Upper lobe of right lung (tissue), 1 donor: ENCODE measurements at places on chromosomes 2 and 18. TPM values are rescaled to one million over a fixed set of nuclear protein-coding genes. Genes with fewer than 3 reads are reported as not detected.

GRCh38 chr18:44687421-44687820, 6.7 kb downstream of the SETBP1 start:
- no peak for DNase-seq

DNA sequence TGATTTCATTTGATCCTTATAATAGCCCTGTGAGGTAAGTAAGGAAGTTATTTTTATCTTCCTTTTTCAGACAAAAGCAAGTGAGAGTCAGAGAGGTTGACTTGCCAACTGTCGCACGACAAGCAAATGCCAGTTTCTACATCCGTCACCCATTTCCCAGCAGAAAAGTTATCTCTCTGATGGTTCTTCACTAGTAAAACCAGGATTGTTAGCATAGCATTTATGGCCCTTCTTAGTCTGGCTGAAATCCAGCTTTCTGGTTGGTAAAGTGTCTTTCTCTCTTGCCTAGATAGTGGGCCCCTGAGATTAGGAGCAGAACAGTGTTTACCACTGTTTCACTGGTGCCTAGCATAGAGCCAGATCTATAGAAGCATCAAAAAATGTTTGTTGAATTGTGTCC, 7.1 kb upstream of the XDH start:
- DNase-seq, result no peak

DNA sequence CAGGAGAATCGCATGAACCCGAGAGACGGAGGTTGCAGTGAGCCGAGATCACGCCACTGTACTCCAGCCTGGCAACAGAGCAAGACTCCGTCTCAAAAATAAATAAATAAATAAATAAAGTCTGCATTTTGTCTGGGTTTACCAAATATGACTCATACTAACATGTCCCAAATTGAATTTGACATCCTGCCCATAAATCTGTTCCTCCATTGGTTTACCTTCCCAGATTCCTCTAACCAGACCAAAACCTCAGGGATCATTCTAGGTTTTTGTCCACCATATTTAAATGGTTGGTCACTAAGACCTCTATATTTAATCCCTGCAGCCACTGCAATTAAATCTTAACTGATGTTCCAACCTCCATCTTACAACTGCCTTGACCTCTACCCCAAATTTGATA, 150.9 kb downstream of the ATAD2B start:
- DNase-seq, result no peak

GRCh38 chr18:68220458-68220857, 494.4 kb downstream of the TMX3 start:
- DNase-seq, result no peak

DNA sequence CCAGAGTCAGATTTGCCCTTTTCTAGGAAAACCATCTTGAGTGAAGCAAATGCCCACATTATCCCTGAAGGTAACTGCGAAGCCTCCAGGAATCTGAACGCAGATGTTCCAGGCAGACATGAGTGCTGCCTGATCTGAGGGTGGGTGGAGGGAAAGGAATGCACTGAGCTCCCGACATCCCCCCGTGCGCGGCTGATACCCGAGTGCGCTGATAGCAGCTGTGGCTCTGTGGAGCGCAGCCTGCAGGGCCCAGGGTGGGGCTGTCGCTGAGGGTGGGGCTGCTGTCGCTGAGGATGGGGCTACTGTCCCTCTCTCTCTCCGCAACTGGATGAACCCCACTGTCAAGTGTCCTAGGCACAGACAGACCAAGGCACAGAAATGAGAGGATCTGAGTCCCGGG, 82.4 kb downstream of the GFPT1 start:
- DNase-seq, result no peak

GRCh38 chr18:59464486-59464885, 105.4 kb upstream of the LMAN1 start:
- no peak for DNase-seq

- no peak for DNase-seq
Measured at GRCh38 chr2:64861452-64862397, 127.5 kb upstream of the SLC1A4 start.

GRCh38 chr2:29080886-29081743, 6.8 kb upstream of the PCARE start:
- no peak for DNase-seq

DNA sequence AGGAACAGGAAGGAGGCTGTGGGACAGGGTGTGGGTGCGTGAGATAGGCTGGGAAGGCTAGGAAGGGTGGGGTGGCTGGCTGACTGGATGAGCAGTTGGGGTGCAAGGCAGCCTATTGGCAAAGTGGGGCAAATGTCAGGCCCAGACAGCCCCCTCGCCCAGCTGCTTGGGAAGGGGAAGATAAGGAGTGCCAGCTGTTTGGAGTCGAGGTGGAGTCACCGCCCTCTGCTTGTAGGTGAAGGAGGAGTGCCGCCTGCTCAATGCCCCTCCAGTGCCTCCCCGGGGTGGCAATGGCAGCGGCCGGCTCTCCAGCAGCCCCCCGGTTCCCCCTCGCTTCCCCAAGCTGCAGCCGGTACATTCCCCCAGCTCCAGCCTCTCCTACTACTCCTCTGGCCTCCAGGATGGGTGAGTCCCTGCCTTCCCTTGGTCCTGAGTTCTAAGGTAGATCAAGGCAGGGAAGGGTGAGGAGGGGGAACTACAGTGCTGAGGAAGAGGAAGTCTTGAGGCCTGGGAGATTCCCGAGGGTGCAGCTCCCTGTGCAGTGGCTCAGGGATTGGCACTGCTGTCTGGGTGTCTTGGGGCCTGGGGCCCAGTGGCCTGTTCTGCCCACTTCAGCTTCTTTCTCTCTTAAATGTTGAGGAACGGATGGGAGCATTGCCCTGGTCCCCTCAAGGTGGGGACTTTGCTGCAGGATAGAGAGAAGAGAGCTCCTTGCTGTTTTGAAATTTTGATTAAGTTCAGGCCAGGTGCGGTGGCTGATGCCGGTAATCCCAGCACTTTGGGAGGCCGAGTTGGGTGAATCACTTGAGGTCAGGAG, 13.3 kb downstream of the GAREM2 start:
- DNase-seq, result no peak

DNA sequence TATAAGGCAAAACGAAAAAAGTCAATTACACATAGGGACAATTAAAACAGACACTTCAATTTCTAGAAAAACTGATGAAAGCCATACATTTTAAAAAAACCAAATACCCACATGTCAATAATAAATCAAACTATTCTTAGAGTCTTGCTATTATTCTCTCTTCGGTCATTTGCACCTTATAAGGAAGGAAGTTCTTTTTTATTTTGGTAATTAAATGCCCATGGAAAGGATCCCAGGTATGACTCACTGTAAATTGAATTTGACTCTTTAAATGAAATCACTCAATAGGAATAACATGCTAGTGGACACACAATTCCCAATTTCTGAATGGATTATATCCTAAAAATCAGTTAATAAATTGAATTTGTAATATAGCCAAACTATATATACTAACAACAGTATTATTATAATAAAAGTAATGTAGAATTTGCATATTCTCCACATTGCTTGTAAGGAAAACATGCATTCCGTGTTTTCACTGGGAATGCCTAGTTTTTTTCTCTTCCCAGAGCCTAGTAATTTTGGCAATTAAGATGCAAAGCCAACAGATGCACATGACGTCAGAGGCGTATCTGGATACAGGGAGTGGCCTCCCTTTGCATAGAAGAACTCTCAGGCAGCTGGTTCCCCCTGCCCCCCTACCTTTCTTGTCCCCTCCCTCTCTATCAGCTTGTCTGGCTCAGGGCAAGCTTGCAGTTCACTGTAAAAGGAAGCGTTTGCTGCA, 153.5 kb upstream of the PGAP1 start:
- DNase-seq, result no peak

DNA sequence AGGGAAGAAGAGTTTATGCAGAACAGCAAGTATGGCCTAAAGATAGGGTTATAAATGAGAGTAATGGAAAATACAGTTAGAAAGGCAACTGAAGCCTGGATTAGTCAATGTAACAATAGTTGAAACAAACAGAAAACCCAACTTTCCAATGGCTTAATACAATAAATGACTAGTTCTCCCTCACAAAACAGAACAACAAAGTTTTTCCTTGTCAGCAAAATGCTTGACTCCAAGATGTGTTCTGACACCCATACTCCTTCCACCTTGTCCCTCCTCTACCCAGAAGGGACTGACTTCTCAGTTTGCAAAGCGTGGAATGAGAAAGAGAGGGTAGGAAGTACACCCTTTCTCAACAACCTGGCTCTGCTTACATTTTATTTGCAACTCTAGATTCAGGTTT, 191.4 kb upstream of the OSR1 start:
- DNase-seq, result no peak

- peak; percentile 40 for DNase-seq
Measured at GRCh38 chr2:232681527-232681926, 15.6 kb upstream of the GIGYF2 start.

GRCh38 chr2:239498981-239499634, 98.3 kb upstream of the HDAC4 start:
- no peak for DNase-seq

DNA sequence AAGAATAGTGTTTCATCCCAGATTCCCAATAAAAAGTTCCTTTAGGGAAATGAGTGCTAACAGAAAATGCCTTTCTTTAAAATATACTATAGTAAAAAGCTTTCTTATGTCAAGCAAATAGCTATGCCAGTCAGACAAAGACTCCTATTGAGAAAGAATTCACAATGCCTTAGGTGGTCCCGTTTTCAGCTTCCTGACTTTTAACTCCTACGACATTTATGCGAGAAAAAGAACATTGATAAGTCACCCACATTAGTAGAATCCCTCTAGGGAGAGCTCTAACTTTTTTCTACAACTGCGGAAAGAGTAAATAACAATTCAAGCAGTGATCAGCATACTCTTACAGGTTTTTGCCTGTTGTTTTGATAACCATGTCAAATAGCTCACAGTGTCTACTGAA, 750.8 kb upstream of the ACVR2A start:
- DNase-seq, result no peak

- DNase-seq, result peak; percentile 89
Measured at GRCh38 chr2:27890924-27891672, 569 bp downstream of the BABAM2 start.

GRCh38 chr2:237171396-237171795, 85.7 kb downstream of the COPS8 start:
- no peak for DNase-seq

DNA sequence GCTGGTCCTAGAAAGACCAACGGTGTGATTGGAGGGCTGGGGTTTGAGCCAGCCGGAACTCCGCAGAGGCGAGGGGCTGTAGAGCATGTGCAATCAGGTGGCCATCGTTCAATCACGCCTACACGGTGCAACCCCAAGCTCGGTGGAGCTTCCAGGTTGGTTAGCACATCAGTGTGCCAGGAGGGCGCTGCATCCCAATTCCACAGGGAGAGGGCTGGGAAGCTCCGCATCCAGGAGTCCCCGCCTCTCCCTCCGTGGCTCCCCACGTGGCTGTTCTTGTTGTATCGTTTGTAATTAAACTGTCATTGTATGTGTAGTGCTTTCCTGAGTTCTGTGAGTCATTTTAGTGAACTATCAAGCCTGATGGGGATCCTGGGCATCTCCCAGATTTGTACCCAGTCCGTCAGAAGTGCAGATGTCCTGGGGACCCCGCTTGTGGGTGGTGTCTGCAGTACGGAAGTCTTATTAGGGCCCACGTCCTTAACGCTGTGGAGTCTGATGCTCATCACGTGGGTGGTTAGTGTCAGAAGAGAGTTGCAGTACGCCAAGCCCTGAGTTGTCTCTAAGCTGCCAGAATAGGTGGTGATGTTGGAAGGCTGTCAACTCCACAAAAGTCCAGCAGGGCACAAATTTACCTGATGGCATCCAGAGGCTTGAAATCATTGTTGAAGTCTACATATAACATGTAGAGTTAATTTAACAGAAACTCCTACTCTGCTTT, 20.6 kb upstream of the AMMECR1L start:
- DNase-seq, result no peak

- DNase-seq, result no peak
Measured at GRCh38 chr2:11711751-11712150, 34.7 kb upstream of the LPIN1 start.

DNA sequence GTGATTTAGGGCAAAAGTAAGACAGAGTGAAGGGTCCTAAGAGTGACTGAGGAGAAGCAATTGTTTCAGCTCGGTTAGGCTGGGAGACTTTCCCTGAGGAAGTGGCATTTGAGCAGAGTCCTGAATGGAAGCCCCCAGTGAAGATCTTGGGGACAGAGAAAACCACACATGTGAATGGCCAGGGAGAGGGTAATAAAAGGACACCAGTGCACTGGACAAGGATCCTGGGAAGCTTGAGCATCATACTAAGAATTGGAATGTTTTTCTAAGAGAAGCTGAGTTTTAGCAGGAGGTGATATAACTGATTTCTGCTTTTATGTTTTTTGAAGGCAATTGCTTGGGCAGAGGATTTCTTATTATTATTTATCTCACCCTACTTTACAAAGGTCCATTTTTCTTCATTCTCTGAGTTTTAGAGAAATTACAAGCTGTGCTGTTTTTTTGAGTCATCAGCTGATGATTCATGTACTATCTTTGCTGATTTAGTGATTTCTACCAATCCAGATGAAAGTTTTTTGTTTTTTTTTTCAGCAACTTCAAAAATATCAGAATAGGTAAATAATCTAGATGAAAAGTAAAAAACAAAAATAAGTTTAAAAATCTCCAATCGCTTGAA, 43.5 kb downstream of the MFSD6 start:
- DNase-seq, result no peak

- peak; percentile 61 for DNase-seq
Measured at GRCh38 chr2:239188536-239188935, 212.3 kb downstream of the HDAC4 start.

- no peak for DNase-seq
Measured at GRCh38 chr2:229485857-229486256, 214.8 kb upstream of the PID1 start.

DNA sequence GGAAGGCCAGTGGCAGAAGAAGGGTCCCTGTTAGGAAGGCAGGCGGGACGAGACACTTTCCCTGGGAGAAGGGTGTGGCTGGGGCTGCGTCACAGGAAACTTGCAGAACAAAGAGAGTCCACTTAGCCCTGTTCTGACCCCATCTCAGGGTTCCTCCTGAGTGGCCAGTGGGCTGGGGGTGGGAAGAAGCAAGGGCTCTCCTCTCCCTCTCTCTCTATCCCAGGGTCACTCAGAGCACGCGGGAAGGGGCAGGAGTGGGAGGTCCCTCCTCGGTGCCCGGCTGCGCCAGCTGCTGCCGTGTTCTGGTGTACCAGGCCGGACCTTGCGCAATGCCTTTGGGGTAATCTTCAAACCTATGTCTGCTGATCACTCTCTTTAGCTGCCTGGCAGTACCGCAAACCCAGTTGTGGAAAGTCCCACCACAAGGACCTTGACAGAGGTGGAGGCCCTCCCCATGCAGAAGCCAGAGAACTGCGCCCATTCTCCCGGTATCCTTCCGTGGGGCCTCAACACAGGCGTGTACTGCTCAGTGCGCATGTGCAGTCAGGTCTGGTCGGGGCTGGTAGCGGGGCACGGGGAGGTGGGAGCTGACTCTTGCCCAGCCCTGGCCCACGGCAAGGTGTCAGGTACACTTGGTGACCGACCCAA, 47.8 kb upstream of the ST3GAL5 start:
- peak; percentile 74 for DNase-seq

- DNase-seq, result no peak
Measured at GRCh38 chr2:55961318-55961911, 37.8 kb upstream of the EFEMP1 start.

Gene ILKAP
- 47.2 TPM for total RNA-seq

Gene LIPG
- total RNA-seq, result 10.2 TPM

Gene USP34
- 112 TPM for total RNA-seq

Gene ANKRD30B
- not detected for total RNA-seq

Gene CKAP2L
- 0.46 TPM for total RNA-seq

Gene HMSD
- total RNA-seq, result 2.1 TPM

Gene SOX11
- 0.84 TPM for total RNA-seq

Gene OBSL1
- total RNA-seq, result 72.8 TPM
